ENCODE measurements at places on chromosomes 11 and 22.

DNA sequence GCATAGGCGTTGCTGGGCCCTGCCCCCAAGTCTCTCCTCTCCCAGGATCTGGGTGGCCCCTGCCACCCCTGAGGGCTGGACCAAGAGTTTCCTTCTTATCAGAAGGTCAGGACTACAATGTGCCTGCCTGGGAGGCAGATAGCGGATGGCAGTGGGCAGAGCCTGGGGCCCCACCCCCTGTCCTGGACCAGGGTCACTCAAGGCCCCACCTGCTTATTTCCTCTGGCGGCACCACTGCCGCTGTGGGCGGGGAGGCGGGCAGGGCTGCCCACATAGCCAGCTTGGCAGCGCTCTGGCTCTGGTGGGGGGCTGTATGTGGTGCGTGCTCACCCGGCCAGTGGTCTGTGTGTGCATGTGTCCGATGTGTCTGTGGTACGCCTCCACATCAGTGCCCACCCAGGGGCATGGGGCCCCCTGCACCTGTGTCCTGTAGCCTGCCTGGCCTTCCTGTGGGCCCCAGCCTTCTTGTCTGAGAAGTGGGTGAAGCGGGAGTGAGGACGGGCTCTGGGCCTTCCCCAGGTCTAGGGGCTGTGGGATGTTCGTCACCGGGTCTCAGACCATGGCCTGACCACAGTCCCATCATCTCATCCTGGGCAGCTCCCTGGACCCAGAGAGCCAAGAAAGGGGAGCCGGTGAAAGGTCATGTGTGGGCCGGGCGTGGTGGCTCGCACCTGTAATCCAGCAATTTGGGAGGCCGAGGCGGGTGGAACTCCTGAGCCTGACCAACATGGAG, 3.0 kb downstream of the GAS2L1 start:
- DNase-seq = no peak

GRCh38 chr11:12540913-12541582, 133.2 kb upstream of the TEAD1 start:
- DNase-seq = no peak

- no peak for DNase-seq
Observed at GRCh38 chr11:86620891-86621521, 51.4 kb downstream of the ME3 start.

DNA sequence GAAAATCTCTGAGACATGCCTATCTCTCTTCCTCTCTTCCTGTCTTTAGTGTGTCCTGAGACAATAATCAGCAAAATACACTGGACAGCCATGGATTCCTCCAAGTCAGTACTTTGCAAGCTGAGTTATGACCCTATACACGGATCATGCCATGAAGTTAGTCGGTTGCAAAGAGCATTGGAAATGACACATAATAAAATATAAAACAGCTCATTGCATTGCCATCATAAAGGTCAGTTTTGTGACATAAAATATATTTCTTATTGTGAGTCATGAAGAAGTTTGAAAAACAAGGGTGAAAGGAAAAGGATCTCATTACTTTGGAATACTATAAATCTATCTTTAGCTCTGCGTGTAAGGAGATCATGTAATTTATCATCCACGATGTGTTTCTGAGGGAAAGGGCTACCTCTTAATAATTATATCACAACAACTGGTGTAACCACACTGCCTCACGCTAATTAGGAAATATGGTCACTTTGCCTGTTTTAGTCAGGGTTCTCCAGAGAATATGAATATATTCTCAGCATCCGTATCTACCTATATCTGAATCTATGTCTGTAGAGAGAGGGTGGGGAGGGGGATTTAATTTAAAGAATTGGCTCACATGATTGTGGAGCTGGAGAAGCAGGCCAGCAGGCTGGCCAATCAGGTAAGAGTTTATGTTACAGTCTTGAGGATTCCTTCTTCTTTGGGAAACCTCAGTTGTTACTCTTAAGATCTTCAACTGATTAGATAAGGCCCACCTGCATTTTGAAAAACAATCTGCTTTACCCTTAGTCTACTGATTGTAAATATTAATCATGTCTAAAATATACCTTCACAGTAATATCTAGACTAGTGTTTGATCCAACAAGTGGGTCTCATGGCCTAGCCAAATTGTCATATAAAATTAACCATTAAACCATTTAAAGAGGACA, 198.8 kb downstream of the FAT3 start:
- DNase-seq = no peak

DNA sequence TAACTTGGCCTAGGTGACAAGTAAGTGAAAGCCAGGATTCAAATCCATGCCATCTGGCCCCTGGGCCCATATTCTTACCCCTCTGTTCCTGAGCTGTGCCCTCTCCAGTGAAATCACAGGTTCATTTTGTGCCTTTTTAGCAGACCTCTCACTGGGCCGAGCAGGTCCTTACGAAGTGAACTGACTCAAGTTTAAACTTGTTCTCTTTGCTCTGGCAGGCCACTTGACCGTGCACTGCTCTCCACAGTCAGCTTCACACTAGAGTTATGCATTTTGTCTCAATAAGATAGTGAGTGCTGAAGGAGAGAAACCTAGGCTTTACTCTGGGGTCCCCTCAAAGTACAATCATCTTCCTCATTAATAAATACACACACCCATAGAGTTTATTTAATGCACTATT, 40.7 kb downstream of the ARFGAP3 start:
- no peak for DNase-seq

DNA sequence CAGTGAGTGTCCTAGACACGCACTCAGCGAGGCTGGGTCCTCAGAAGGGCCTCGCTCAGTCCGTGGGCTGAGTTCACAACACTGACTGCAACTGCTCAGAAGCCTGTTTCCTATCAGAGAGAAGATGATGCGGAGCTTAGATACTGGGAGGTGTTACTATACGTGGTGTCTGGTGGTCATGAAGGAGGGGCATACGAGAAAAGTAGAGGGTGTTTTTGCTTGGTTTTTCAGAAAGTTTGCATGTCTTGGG, 9.5 kb upstream of the SERPIND1 start:
- no peak for DNase-seq

- DNase-seq = no peak
Observed at GRCh38 chr11:46361283-46362155, 14.3 kb downstream of the DGKZ start.

All from neuronal stem cell (in vitro differentiated cells).